Panc1 (cell line): ENCODE measurements at places on chromosomes 4 and X. TPM values are rescaled to one million over a fixed set of nuclear protein-coding genes. Genes with fewer than 3 reads are reported as not detected.

DNA sequence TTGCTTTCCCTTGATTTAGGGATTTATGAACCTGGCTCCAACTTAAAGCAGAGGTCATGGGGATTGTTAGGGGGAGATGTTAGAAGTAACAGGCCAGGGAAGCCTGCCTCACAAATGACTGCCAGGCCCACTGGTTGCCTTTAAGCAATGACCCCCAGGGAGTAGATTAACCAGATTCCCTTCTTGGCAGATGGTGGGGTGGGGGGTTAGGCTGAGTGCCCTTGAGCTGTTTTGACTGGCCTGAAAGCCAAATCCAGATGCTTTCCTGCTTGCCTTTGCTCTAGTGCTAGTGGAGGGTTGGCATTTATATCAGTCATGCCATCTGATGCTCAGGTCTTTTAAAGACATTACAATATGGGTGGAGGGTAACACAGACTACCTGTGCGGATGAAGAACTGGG lies 128.1 kb downstream of the TMEM164 start:
- no peak overlapping the region for H3K4me3 ChIP-seq
- no peaks in the 10 kb centered on the region for H3K36me3 ChIP-seq
- DNase-seq = no peak
- no peaks in the 10 kb centered on the region for H3K4me1 ChIP-seq

GRCh38 chr4:139776235-139776634 lies 110.6 kb downstream of the MGST2 start:
- no peaks in the 10 kb centered on the region for H3K27me3 ChIP-seq
- no peaks in the 10 kb centered on the region for H3K36me3 ChIP-seq
- H3K4me3 ChIP-seq = no peak overlapping the region

DNA sequence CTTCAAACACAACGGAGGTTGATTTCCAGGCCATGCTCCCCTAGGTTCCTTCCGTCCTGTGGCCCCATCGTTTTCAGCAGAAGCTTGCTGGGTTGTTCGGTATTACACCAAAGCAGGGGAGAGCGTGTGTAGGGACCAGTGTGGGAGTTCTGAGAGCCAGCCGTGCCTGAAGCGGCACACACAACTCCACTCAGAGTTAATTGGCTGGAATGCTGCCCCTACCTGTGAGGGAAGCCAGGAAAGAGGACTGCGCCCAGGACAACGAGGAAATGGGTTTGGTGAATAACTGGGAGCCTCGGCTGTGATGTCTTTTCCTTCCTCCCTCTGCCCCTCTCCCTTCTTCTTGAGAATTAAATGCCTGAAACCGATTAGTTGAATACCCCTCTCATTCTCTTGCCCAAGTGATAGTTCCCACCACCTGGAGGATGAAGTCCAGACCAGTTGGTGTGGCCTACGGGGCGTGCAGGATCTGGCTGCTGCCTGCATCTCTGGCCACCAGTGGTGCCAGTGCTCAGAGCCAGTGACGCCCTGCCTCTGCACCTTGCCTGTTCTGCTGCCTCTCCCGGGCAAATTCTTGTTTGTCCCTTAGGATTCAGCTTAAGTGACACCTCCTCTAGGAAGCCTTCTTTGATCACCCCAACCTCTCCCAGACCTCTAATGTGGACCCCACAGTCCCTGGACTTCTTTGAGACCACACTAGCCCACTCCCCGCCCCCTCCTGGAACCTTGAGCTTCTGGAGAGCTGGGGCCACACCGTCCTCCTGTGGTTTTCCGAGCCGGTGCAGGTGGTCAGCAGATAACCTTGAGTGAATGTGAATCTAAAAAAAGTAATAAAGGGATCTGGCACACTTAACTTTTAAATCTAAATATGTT lies 33.6 kb downstream of the TBC1D14 start:
- peaks cover 45% of the 10 kb centered on the region for H3K4me1 ChIP-seq
- H3K4me3 ChIP-seq = peak overlapping the region; percentile 4; the same call in 1 of the 2 replicates
- H3K27ac ChIP-seq = peak overlapping the region; percentile 85
- H3K27me3 ChIP-seq = no peaks in the 10 kb centered on the region

The RLIM gene
- total RNA-seq = 50.6 TPM

DNA sequence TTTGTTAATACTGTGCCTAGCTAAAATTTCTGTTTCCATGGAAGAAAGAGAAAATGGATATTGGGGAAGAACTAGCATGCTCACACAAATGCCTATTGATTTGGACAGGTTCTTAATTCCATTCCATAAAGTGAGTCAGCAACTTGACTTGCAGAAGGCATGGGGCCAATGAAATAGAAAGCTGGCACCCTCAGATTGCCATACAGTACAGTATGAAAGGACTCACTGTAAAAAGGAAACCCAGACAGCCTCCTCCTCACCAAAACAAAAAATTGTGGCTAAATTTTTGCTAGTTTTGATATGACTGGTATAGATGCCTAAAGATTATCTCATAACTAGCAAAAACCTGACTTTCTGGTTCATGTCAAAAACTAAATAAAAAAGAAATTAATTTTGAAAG lies 11.2 kb upstream of the TAB3 start:
- H3K27me3 ChIP-seq = no peaks in the 10 kb centered on the region
- H3K27ac ChIP-seq = no peak overlapping the region
- no peak overlapping the region for H3K4me3 ChIP-seq
- no peaks in the 10 kb centered on the region for H3K4me1 ChIP-seq
- no peak for DNase-seq
- H3K36me3 ChIP-seq = no peaks in the 10 kb centered on the region

- no peaks in the 10 kb centered on the region for H3K4me1 ChIP-seq
- H3K36me3 ChIP-seq = no peaks in the 10 kb centered on the region
- no peak overlapping the region for H3K27ac ChIP-seq
- no peak for DNase-seq
- H3K4me3 ChIP-seq = no peak overlapping the region
- H3K27me3 ChIP-seq = no peaks in the 10 kb centered on the region
These were observed 50.0 kb upstream of the TBC1D9 start for GRCh38 chr4:140806163-140806562.

DNA sequence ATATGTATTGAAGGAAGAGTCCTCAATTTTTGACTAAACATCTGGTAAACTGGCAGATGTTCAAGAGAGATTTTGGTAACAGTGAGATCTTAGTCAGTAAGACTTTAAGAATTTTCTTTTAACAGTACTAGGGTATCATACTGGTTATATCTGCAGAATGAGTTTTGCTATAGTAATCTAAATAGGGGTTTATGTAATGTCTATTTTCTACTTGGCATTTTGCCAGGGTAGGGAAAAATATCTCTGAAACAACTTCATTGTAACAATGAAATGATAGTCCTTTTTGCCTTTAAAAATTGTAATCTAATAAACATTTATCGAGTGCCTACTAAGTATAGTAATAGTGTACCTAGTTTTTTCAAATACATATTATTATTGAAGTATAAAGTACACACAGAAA lies 32.1 kb downstream of the XK start:
- H3K27ac ChIP-seq = no peak overlapping the region
- no peak for DNase-seq
- H3K27me3 ChIP-seq = no peaks in the 10 kb centered on the region
- H3K4me3 ChIP-seq = no peak overlapping the region
- H3K4me1 ChIP-seq = no peaks in the 10 kb centered on the region

The TEX13D gene
- total RNA-seq = not detected

- no peak overlapping the region for H3K4me3 ChIP-seq
- no peaks in the 10 kb centered on the region for H3K4me1 ChIP-seq
- H3K36me3 ChIP-seq = no peaks in the 10 kb centered on the region
- H3K27me3 ChIP-seq = no peaks in the 10 kb centered on the region
These were observed 203.0 kb upstream of the GK2 start for GRCh38 chr4:79611026-79611425.

DNA sequence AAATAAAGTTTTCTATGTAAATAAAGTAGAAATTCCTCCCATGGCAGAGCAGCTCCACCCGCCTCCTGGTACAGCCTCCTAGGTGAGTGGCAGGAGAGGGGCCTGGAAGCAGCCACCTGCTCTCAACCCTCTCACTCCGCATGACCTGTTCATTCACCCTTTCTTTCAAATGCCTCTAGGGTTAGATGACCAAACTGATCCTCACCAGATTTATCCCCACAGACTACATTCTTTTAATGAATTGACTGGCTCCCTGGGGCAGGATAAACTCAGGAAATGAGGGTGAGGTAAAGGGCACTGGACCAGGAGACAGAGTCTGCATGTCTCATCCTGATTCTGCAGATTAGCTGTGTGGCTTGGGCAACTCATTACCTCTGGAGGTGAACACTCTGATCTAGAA lies 32.6 kb upstream of the NKX6-1 start:
- H3K27ac ChIP-seq = peak overlapping the region; percentile 90
- no peaks in the 10 kb centered on the region for H3K27me3 ChIP-seq
- H3K4me3 ChIP-seq = no peak overlapping the region

DNA sequence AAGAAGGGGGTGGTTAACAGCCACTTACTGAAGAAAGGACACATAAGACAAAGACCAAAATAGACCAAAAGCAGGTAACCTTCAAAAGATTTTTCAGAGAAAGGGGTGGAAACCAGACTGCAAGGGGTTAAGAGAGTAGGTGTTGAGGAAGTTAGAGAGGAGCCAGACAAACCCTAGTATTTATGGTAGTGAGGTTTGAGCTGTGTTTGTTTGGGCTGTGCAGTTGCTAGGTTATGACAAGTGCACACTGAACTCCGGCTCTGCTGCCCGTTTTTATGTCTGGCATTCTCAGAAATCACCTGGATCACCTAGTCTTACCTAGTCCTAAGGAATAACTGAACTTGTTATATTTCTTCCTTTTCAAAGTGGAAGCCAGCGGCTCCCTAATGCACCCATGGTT lies 22.9 kb upstream of the G3BP2 start:
- H3K36me3 ChIP-seq = no peaks in the 10 kb centered on the region
- H3K4me3 ChIP-seq = no peak overlapping the region
- no peak for DNase-seq
- H3K27me3 ChIP-seq = no peaks in the 10 kb centered on the region
- H3K27ac ChIP-seq = no peak overlapping the region

GRCh38 chr4:163523791-163524365 lies 29.4 kb downstream of the TMA16 start:
- H3K36me3 ChIP-seq = peaks cover 37% of the 10 kb centered on the region; the same call in 1 of the 2 replicates
- no peak overlapping the region for H3K4me3 ChIP-seq
- no peaks in the 10 kb centered on the region for H3K27me3 ChIP-seq
- H3K4me1 ChIP-seq = no peaks in the 10 kb centered on the region
- no peak overlapping the region for H3K27ac ChIP-seq
- no peak for DNase-seq

DNA sequence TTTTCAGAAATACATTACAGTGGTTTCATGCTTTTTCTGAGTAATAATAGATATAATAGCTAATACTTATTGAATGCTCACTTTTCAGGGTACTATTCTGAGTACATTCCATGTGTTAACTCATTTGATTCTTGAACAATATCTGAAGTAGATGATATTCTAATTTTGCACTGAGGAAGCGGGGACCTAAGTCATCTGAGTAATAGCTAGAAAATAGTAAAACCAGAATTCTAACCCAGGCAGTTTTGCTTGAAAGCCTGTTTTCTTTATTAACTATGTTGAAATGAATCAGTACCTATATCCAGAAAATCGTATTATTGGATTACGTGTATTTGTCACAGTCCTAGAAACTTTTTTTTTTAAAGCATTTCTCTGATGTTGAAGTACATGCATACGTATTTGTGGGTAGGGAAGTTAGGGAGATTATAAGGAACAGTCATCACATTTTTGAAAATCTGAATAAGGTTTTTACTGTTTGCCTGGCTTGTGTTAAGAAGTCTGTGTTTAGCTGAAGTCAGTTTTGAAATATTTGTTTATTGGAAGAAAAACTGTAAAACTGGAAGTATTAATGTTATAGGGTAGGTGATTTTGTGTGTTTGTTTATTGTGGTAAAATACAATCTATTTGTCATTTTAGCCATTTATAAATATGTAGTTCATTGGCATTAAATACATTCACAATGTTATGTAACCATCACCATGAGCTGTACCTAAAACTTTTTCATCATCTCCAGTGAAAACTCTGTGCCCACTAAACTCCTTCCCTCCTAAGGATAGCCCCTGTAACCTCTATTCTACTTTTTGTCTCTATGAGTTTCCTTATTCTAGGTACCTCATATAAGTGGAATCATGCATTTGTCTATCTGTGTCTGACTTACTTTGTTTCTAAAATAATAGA lies 55.3 kb downstream of the FIP1L1 start:
- no peak overlapping the region for H3K27ac ChIP-seq
- no peak overlapping the region for H3K4me3 ChIP-seq
- no peak for DNase-seq
- H3K27me3 ChIP-seq = no peaks in the 10 kb centered on the region

DNA sequence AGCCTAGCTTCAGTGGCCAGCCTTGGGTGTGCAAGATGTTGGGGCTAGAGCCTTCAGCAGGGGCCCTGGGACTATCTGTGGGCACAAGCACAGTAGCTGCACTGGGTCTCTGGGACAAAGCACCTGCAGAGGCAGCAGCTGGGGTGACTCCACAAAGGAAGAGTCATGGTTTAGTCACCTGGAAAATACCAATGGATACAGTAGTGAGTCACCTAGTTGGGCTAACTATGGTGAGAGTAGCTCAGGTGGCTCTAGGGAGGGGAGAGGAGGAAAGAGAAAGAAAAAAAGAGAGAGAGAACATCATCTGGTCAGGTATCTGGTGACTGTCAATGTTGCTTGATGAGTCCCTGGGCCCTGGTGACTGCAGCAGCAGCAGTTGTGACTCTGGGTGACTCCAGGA lies 72.9 kb upstream of the SPIN4 start:
- no peak overlapping the region for H3K4me3 ChIP-seq
- no peak overlapping the region for H3K27ac ChIP-seq
- no peaks in the 10 kb centered on the region for H3K4me1 ChIP-seq
- DNase-seq = no peak
- no peaks in the 10 kb centered on the region for H3K27me3 ChIP-seq

- no peak overlapping the region for H3K27ac ChIP-seq
- H3K36me3 ChIP-seq = no peaks in the 10 kb centered on the region
- H3K4me1 ChIP-seq = no peaks in the 10 kb centered on the region
- no peak for DNase-seq
- H3K4me3 ChIP-seq = no peak overlapping the region
These were observed 217.1 kb upstream of the SMIM31 start for GRCh38 chr4:164536814-164537213.

GRCh38 chr4:85368932-85369331 lies 106.0 kb upstream of the ARHGAP24 start:
- H3K36me3 ChIP-seq = no peaks in the 10 kb centered on the region
- DNase-seq = no peak
- H3K27me3 ChIP-seq = no peaks in the 10 kb centered on the region
- H3K4me3 ChIP-seq = no peak overlapping the region
- no peak overlapping the region for H3K27ac ChIP-seq
- H3K4me1 ChIP-seq = no peaks in the 10 kb centered on the region

DNA sequence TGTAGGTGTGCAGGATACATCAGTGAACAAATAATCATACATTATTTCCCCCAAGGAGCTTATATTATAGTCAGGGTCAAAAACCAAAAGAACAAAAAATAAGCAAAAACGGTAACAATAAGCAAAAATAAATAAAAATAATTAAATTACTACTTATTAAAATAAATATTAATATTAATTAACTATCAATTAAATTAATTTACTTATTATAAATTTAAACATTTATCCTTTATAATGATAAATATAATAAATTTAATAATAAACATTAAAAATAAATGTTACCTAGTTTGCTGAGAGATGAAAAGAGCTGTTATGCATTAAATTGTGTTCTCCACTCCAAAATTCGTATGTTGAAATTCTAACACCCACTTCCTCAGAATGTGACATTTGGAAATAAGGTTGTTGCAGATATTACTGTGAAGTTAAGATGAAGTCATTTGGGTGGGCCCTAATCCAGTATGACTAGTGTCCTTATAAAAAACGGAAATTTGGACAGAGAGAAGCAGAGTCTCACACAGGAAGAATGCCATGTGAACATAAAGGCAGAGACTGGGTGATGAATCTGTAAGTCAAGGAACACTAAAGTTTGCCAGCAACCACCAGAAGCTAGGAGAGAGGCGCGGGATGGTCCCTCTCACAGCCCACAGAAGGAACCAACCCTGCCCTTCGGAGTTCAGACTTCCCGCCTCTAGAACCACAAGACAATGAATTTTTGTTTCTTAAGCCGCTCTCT lies 67.2 kb upstream of the IBSP start:
- H3K4me1 ChIP-seq = no peaks in the 10 kb centered on the region
- DNase-seq = no peak
- no peak overlapping the region for H3K27ac ChIP-seq
- H3K27me3 ChIP-seq = no peaks in the 10 kb centered on the region

The SOD3 gene
- 1.0 TPM for total RNA-seq

The FAM241A gene
- 0.90 TPM for total RNA-seq
